ENCODE measurements at places on chromosomes 2 and 18.

DNA sequence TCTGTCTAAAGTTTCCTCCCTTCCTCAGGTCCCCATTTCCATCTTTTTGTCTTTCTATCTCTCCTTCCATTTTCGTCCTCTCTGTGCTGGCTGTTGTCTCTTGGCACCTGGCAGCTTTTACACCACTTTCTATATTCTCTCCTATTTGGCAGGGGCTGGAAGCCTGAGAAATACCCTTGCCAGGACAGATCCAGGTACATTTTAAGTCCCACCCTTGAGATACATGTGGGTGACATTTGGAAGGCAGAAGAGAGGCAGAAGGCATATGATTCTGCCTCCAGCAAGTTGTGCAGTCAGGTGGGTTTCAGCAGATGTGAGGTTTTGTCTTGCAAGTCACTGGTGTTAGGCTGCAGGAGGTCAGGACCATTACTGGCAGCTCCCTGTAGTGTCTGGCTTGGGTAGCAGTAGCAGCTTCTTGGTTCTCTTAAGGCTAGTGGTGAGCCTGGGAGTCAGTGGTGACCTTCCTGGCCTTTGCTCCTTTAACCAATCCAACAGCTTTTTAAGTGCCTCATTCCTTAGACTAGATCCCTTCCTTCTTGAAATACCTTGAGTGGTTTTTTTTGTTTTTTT is 90.1 kb downstream of the CAPN13 start:
- no peak for DNase-seq

DNA sequence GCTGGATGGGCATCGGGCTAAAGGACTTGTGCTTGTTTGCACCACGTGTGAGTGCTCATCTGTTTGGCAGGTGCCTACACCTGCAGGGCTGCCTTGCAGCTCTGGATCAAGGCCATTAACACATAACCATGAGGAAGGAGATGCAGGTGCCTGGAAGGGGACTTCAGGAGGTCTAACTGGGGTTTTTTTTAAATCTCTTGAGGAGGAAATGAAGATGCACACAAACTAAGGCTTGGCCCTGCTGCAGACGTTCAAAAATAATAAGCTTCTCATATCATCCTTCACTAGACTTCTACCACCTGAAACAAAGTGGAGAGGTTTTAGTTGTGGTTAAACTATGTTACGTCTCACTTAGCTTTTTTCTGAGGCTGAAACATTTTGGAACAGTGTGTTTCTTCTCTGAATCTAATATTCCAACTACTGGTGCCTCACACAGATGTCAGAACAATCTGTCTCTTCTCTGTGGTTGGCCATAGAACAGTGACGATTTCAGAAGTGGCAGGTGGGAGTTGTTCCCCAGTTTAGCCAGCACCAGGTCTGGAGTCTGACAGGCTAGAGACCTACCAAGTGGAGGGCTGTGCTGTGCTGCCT is 36.5 kb downstream of the BCL2L11 start:
- DNase-seq = peak; percentile 76

GRCh38 chr2:636641-637405 is 40.4 kb downstream of the TMEM18 start:
- DNase-seq = peak; percentile 44

GRCh38 chr18:48356909-48357631 is 52.1 kb downstream of the ZBTB7C start:
- DNase-seq = no peak

DNA sequence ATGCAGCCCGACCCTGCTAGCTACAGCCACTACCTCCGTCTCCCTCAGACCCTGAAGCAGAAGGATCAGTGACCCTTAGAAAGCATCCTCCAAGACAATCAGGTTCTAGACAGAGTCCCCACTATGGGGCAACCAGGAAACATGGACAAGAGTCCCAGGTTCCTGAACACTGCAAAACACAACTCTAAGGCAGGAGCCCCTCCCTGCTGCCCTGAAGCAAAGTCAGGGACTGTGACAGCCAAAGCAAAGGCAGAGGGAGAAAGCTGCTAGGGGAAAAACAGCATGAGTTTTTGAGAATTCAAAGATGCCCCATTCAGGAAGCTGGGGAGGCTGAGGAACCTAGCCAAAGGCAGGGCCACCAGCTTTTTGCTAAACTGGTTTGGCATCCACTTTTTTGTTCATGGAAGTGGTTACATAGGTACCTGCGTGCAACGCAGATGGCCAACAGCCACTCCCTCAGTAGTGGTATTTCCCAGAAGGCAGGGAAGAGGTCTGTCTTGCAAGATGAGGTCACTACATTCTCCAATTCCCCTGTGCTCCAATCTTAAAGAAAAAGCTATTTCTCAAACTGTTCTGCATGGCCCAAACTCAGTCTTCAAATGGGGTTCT is 33.2 kb downstream of the MYO5B start:
- no peak for DNase-seq

DNA sequence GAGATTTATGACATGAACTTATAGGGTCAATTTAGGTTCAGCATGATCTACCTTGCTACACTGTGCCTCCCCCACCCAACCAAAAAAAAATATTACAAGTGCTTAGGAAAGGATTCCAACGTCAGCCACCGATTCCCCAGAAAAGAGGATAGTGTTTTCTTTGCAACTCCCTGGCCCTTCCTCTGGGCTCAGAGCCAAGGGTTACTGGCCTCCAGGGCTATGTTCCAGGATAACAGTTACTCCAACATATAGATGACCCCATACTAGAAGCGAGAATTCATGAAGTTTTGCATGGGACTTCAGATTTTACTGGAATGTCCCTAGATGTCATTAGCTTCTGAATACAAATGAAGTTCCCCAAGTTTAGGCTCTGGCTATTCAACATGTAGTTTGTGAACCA is 172.1 kb downstream of the UPP2 start:
- DNase-seq = no peak

GRCh38 chr18:11154368-11154989 is 5.1 kb upstream of the PIEZO2 start:
- DNase-seq = peak; percentile 77

- DNase-seq = no peak
Observed at GRCh38 chr2:212181646-212182045, 357.0 kb downstream of the ERBB4 start.

- no peak for DNase-seq
Observed at GRCh38 chr18:61833978-61834377, 58.8 kb downstream of the RNF152 start.

GRCh38 chr2:239689410-239689809 is 288.6 kb upstream of the HDAC4 start:
- DNase-seq = no peak

DNA sequence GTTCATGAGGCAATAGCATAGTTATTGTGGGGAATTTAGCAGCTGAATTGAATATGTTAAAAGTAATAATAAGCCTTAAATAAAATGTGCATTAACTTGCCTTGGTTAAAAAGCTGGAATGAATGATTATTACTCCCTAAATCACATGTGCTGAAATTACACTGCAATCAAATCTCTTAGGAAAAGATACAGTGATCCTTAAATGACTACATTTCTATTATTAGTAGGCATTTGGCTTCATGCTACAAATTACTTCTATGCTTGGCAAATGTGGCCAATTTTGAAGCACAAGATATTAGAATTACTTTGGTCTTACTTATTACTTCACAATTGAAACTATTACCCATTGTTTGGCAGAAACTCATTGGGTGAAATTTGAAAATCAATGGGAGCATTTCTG is 5.4 kb downstream of the RND3 start:
- DNase-seq = no peak

DNA sequence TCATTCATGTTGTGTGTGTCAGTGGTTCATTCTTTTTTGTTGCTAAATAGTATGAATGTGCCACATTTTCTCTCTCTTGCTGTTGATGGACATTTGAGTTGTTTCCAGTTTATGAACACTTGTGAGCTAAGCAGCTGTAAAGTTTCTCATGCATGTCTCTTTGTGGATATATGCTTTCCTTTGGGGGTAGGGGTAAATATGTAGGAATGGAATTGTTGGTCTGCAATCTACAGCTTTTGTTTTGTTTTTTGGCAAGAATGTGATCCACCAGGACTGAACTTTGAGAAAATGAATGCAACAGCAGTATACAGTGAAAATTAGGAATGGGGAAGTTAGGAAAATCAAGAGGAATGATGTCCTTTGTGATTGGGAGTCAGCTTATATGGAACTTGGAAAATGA is 226.3 kb downstream of the CDCA7 start:
- no peak for DNase-seq

GRCh38 chr18:78818495-78818894 is 161.1 kb upstream of the SALL3 start:
- DNase-seq = no peak

DNA sequence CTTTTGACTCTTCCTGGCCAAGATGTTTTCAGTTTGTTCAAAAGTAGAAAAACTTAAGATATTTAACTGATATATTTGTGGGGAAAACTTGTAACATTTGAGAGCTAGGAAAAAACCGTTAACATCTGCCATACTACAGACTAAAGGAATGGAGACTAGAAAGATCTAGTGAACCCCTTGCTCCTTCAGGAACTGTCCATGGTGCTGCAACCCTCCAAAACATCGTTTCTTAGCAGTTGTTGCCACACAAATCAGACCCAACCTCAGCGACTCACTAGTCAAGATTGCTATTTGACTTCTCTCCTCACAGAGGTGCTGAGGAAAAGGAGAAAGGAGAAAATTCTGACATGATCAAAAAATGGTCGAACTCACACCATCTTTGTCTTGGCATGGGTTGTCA is 393.8 kb upstream of the LYPD1 start:
- peak; percentile 8 for DNase-seq

DNA sequence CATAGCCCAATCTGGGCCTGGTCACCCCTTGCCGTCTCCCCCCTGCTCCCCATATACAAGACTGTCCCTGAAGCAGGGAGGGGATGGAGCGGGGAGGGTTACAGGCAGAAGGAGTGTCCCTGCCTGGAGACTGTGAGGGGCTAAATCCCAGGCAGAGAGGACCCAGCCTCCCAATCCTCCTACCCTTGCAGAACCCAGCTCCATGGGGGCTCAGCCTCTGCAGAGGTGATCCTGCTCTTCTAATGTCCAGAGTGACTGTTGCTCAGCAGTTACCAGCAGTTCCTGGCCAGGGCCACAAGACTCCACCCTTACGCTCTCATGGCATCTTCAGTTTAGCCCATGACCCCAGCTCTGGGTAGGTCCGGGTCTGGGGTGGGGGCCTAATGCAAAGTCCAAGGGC is 58.1 kb downstream of the COA5 start:
- no peak for DNase-seq

- DNase-seq = no peak
Observed at GRCh38 chr18:10053861-10054260, 140.0 kb downstream of the VAPA start.

DNA sequence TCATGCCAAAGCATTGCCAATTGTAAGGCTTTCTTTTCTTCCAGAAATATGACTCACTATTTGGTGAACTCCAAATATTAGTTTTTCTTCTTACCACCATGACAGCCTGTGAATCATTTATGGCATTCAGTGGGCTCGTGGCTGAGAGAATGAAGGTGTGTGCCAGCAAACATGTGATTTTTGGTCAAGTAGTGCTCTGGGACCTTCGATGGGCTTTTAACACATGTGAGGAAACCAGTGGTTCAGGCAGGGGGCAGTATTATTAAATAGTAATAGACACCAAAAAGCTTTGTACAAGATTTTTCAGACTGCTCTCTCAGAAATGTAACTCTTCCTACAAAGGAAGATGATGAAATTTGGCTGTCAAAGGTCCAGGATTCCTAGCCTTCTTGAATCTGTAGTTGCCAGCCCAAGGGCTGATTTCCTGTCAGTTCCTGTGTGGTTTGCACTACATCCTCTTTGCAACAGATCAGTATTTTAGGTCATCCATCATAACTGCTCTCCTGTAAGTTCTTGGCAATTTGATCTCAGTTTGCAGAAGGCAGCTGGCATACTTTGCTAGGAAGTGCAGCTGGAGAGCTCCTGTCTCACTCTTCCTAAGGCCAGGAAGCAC is 64.3 kb downstream of the BABAM2 start:
- peak; percentile 10 for DNase-seq

DNA sequence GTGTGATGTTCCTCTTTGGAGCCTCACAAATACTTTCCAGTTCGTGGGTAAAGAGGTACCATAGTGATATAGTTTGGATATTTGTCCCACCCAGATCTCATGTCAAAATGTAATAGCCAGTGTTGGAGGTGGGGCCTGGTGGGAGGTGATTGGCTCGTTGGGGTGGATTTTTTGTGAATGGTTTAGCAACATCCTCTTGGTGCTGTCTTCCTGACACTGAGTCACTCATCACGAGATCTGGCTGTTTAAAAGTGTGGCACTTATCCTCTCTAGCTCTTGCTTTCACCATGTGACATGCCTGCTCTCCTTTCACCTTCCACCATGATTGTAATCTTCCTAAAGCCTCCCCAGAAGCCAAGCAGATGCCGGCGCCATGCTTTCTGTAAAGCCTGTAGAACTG is 3.0 kb upstream of the CCDC93 start:
- DNase-seq = no peak

DNA sequence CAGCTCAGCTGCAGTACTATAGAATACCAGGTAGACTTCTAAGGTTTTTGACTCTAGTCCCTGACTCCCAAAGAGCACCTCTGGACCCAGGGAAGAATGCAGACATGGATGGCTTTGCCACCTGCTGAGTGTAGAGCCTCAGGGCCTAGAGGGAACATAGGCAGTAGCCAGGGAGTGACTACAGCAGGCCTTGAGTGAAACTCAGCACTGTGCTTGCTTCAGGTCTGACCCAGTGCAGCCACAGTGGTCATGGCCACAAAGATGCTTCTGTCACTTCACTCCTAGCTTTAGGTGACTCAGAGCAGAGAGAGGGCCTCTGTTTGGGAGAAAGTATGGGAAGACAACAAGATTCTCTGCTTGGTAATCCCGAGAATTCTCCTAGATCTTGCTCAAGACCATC is 162.2 kb upstream of the ITGA4 start:
- no peak for DNase-seq

DNA sequence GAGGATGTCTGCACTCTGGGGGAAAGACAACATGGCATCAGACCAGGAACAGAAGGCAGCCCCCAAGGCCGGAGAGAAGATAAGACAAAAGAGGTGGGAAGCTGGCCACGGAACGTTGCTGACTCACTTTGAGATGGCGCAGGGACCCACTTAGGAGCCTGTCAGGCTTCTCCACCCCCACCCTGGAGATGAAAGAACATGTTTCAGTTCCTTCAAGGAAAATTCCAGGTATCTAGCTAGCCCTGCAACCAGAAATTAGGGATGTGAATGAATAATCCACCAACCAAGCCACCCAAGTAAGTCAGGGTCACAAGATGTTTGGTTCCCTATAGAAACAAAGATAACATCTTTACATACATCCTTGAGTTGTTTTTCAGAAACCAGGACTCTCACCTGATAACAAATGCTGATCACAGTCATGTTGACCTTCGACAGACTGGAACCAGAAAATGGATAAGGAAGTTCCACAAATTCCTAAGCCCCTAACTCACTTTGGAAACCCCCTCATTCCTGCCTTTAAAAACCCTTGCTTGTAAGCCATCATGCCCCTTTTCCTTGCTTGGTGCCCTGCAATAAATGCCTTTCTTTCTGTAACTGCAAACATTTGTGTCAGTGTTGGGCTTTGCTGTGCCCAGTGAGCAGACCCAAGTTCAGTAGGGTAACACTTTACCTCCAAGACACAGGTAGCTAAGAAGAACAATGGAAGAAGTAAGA is 31.9 kb downstream of the PSTPIP2 start:
- no peak for DNase-seq

GRCh38 chr2:19575641-19576040 is 217.2 kb upstream of the OSR1 start:
- no peak for DNase-seq

- no peak for DNase-seq
Observed at GRCh38 chr2:219687272-219687671, 59.8 kb downstream of the SLC4A3 start.
